ENCODE measurements at places on chromosomes 13 and 19.
A peak's percentile ranks its signal among the peaks of the same experiment; 100 is the strongest.

- DNase-seq: peak; percentile 40
Measured at GRCh38 chr13:50131920-50132903, 117.0 kb downstream of the KCNRG start.

- no peak for DNase-seq
Measured at GRCh38 chr19:42455621-42456081, 12.9 kb upstream of the CXCL17 start.

DNA sequence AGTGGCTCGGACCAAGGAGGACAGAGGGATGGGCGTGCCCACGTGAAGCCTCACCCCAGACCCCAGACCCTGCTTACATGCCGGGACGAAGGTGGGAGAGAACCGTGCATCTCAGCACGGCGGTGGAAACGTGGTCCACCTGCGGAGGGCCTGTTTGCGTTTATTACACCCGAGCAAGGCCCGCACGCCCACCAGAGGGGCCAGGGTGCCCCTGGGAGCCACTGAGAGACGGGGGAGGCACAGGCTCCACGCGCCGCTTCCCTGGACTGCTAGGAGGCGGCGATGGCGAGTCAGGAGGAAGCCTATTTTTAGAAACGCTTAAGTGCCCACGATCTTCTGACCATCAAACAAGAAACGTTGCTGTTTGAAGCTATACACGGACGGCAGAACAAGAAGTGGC lies 80.7 kb downstream of the ATP11A start:
- no peak for DNase-seq

DNA sequence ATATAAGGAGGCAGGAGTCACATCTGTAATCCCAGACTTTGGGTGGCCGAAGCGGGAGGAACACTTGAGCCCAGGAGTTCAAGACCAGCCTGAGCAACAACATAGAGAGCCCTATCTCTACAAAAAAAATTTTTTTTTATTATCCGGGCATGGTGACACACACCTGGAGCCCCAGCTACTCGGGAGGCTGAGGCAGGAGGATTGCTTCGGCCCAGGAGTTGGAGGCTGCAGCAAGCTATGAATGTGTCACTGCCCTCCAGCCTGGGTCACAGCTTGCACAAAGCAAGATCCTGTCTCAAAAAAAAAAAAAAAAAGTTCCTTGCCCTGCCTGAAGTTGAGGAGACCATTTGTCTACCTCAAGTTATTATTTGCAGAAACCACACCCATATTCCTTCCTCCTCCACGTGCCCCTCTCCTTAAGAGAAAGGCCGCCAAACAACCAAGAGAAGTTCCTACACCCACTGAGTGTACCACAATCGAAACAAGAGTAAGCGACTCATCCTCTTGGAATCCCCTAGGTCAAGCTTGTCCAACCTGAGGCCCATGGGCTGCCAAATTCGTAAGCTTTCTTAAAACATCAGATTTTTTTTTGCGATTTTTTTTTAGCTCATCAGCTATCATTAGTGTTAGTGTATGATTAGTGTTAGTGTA lies 2.2 kb downstream of the ABCC4 start:
- DNase-seq: no peak

DNA sequence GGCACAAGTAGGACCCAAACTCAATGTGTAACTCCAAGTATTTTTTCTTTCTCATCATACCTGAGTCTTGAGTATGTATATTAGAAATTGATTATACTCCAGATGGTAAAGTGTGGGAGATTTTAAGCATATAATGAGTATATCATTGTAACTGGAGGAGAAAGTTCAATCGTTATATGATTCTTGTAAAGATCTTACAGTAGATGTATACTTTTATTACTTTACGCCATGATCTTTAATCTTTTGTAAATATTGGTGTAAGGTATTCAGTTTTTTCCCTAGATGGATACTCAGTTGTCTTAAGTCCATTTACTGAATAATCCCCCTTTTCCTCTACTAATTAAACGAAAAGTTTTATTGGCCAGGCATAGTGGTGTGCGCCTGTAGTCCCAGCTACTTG lies 25.2 kb downstream of the PAN3 start:
- no peak for DNase-seq

DNA sequence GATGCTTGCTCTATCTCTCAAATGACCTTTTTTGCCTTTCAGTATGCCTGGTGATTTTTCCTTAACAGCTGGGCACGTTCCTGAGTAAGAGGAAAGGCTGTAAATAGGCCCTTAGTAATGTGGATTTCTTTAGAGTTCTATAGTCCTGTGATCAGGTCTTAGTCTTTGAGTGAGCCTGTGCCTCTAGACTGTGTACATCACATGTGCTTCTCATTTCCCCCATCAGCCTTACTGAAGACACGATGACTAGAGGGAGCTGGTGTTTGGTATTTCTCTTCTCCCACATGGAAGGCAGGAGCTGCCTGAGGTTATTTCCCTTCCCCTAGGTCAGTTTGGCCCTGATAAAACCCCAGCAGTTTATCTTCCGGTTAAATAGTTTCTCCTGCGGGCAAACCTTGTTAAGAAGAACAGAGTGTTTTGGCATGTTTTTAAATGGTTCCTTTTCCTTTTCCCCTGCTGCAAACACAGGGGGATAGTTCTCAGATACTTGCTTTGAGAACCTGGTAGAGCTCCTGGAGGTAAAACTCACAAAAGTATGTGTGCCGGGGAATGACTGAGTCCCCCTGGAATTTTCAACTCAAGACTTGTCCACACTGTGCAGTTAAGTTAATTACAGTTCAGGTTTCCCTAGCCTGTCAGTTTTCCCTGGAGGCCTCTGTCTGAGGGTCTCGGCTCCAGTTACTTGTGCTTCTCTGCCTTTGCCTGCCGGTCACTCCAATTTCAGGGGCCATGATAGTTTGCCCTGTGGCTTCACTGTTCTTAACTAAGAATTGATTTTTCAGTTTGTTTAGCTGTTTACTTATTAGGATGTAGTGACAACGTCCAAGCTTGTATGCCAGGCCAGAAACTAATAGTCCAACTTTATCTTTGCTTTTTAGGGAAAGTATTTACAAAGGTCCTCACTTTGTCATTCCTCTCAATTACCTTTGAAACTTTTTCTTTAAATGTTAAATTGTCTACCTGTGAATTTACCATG lies 94.4 kb downstream of the URI1 start:
- no peak for DNase-seq

- DNase-seq: peak; percentile 8
Measured at GRCh38 chr19:42280815-42281145, 11.7 kb downstream of the CIC start.

DNA sequence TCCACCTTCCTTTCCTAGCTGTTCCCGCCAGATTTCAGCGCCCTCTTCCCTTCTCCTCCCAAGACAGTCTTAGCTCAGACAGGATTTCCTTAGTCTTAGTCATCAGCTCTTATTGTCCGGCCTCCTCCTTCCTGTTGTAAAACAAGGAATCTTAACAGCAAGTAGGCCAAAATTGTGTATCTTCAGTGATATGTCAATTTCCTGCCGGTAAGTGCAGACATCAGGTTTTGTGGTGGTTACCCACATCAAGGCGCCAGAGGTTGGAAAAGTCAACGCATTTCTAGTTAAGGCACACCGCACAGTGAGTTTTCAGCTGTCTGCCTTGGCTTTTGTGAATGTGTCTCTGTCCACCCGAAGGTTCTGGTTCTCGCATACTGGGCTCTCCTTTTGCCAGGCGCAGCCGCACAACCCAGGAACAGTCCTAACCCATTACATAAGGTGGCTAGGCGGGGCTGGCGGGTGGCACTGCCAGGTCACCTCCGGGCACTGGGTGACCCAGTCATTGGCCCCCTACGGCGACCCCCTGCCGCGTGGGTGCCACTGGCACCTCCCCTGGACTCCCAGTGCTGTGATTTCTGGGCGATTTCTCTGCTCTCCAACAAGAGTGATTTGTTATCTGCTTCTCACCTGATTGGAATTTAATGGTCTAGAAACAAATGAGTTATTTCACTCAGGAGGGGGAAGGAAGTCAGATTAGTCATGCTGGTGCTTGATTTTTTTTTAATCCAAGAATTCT lies 12.9 kb downstream of the COL4A2 start:
- DNase-seq: no peak

DNA sequence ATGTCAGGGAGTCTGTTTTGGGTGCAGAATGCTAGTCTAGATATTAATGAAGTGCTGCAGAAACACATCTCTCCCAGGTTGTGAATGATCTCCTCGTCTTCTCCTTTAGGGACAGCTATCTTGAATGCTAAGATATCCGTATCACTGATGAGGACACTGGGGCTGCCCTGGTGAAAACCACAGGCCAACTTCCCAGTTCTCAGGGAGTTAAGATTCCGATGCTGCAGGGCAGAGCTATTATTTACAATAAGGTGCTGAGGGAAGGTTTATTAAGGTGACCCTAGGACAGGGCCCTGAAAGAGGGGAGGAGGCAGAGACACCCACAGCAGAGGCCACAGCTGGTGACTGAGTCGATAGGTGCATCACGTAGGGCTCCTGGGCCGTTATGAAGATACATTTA lies 66.1 kb downstream of the TNFRSF19 start:
- no peak for DNase-seq

DNA sequence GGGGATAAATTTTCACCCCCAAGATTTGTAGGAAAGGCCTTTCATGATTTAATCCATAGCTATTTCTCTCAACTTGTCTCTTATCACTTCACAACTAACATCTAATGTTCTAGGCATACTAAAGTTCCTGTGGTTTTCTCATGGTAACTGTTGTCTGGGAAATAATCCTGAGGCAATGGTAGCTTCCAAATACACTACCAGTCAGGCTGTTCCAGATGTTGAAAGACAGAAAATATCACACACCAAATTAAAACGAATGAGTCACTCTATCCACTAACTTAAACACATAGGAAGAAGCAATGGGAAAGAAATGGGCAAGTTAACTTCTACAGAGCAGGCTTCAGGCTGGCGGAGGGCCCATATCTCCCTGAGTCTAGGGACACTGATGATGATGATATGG lies 77.7 kb upstream of the MYO16 start:
- DNase-seq: no peak

GRCh38 chr13:77868717-77869116 lies 49.9 kb downstream of the EDNRB start:
- no peak for DNase-seq

- no peak for DNase-seq
Measured at GRCh38 chr13:110183910-110184309, 123.0 kb downstream of the COL4A1 start.

DNA sequence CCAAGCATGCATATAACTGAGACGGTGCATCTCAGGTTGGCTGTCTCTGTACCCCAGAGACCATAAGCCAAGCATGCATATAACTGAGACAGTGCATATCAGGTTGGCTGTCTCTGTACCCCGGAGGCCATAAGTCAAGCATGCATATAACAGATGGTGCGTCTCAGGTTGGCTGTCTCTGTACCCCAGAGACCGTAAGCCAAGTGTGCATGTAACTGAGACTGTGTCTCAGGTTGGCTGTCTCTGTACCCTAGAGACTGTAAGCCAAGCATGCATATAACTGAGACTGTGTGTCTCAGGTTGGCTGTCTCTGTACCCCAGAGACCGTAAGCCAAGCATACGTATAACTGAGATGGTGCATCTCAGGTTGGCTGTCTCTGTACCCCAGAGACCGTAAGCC lies 30.8 kb downstream of the NLRP4 start:
- DNase-seq: no peak

DNA sequence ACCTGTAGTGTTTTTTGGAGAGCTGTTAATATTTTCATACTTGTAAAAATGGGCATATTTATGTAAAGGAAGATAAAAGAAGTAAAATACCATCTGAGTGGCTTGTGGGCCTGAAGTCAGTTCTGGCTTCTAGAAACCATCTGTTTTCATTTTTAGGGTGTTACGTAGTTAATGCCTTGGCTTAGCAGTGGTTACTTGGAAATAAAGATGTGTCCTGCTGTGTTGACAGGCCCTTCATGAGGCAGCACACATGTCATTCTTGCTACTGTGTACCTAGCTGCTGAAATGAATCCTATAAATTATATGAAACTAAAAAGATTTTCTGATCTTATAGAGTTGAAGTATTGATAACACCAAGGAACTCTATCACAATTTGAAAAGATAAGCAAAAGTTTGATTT lies 16.0 kb downstream of the ILF3 start:
- DNase-seq: no peak

DNA sequence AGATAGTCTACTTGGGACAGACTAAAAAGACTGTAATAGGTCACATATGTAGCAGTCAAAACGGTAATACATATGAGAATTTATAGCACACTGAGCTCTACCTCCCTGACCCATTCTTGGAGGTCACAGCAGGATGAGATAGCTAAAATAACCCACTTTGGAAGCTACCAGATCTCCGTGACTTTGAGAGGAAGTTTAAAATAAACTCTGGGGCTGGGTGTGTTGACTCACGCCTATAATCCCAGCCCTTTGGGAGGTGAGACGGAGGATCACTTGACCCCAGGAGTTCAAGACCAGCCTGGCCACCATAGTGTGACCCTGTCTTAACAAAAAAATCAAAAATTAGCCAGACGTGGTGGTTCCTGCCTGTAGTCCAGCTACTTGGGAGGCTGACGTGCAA lies 45.3 kb downstream of the DHRS12 start:
- no peak for DNase-seq
